ENCODE measurements at places on chromosomes 1 and 21.

GRCh38 chr1:243267914-243268653, 12.2 kb downstream of the SDCCAG8 start:
- DNase-seq = no peak

DNA sequence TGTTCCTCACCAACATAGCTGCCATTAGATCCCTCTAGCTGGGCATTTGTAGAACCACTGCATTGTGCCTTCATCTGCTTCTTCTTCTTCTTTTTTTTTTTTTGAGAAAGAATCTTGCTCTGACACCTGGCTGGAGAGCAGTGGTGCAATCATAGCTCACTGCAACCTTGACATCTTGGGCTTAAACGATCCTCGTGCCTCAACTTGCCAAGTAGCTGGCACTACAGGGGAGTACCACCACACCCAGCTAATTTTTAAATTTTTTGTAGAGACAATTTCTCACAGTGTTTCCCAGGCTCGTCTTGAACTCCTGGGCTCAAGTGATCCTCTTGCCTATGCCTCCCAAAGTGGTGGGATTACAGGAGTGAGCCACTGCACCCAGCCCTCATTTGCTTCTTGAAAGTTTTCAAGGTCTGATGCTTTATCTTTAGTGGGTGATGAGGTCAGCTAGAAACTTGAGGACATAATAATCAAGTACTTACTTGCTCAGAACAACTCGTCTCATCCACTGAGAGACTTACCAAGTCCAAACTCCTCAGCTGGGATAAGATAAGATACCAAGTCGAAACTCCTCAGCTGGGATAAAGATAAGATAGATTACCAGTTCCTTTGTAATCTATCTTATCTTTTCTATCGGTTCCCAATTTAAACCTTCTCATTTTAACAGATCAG, 71.5 kb downstream of the MACF1 start:
- DNase-seq = no peak

GRCh38 chr21:35226328-35226727, 177.2 kb upstream of the RUNX1 start:
- DNase-seq = no peak

DNA sequence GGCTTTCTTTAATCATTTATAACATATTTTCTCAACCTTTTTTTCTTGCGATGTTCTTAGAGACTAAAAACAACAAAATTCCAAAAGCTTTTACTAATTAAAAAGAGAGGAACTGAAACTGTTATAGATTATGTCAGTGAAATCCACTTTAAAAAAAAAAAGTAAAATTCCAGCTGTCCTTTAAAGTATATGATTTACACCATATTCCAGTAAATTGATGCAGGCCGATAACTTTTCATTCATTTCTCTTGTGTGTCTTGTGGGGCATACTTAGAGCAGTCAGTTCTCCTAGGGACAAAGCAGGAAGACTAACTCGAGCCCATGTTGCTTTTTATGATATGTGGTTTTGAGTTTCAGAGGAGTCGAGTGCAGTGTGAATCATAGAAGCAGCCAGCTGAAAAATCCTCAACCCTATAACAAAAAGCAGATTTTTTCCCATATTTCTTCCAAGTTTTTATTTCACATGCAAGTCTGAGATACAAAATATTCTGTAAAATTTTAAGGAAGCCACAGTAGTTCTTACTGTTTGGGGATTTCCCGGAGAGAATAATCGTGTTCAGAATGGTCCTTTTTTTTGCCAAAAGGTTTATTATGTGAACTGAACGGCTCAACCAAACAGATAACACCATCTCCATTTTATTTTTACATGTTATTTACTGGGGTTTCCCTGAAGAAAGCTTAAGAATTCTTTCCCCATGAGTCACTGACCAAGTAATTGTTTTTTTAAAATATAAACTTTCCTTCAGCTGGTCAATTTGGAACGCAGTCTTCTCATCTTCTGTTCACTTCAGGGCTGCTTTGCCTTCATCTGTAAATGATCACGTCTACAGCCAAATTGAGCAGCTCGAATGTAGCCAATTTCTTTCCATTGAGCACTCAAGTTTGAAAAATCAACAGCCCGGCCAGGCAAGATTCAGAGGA, 77.0 kb upstream of the C1orf105 start:
- DNase-seq = no peak

GRCh38 chr1:119320100-119320499, 48.5 kb upstream of the HAO2 start:
- DNase-seq = no peak

DNA sequence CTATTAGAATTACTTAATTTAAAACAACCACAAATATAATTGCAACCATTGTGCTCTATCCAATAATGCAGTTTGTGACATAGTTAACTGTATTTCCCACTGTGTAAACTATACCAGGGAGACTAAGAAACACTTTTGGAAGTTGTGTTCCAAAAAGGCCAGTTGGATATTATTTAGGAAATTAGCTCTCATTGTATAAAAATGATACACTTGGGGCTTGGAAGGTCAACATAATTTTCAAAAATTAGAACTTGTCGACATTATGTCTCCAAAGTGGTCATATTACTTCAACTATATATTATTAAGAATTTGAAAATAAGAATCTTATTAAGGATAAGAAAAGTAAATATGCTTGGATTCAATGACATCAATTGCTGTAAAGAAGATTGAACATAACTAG, 876.6 kb downstream of the MRPL39 start:
- DNase-seq = no peak

GRCh38 chr1:151720125-151720524, 1.2 kb upstream of the RIIAD1 start:
- DNase-seq = no peak

DNA sequence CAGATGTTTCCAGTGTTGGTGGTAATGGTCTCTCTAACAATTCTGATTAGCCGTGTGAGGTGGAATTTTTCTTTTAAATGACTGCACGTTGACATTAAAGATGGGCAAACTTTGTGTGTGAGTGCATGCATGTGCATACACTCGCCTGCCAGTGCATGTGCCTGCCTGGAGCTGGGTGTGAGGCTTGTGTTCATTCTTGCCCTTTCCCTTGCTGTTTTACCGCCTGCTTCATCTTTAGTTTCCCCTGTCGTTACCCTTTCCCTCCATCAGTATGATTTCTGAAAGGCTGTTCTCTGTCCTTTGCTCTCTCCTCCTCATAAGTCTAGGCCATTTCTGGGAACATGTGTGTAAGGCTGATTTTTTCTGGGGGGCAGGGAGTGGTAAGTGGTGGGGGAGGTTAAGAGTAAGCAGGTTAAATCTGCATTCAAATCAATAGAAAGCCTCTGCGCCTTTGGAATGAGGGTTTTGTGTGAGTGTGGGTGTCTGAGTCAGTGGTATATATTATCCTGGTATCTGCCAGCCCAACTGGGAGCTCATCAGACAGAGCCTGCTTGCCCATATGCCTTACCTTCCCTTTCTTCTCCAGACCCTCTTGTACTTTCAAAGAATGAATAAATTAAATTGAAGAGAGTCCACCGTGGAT, 112.5 kb downstream of the PBX1 start:
- no peak for DNase-seq

DNA sequence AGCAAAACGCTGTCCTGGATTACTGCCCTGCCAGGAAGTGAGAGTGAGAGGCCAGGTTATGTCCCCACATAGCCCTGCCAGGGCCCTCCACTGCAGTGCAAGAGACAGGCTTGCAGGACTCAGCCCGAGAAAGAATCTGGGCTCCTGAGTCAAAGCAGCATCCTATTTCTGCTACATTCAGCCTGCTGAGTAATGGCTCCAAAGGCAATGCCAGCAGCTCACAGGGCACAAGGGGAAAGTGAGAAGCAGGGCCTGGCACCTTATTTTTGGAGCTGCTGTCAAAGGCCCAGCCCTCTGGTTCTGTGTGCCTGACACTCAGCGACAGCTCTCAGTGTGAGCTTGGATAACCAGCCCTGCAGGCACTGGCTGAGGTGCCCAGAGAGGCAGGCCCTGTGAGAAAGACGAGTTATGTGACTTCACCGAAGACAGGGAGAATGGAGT, 83.9 kb downstream of the DTL start:
- DNase-seq = no peak

DNA sequence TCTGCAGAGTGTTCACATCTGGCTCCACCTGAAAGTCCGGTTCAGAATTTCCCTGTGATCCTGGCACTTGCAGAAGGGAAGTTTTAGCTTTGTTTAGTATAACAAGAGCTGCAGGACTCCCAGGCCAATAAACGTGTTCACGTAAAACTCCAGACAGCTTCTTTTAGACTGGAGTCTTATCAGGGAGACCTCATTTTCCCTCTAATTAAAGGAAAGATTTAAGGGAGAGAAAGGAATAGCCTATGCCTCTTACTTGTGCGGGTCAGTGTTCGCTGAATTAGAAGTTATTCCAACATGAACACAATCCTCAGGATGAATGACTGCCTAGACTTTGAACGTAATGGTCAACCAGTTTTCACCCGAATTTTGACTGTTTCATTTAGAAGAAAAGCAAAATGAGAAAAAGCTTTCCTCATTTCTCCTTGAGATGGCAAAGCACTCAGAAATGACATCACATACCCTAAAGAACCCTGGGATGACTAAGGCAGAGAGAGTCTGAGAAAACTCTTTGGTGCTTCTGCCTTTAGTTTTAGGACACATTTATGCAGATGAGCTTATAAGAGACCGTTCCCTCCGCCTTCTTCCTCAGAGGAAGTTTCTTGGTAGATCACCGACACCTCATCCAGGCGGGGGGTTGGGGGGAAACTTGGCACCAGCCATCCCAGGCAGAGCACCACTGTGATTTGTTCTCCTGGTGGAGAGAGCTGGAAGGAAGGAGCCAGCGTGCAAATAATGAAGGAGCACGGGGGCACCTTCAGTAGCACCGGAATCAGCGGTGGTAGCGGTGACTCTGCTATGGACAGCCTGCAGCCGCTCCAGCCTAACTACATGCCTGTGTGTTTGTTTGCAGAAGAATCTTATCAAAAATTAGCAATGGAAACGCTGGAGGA, 202.1 kb upstream of the SGIP1 start:
- peak; percentile 59 for DNase-seq

GRCh38 chr1:78052685-78053405, 7.1 kb downstream of the GIPC2 start:
- no peak for DNase-seq

- no peak for DNase-seq
These were observed 238.2 kb downstream of the NFIA start for GRCh38 chr1:61320575-61320974.

DNA sequence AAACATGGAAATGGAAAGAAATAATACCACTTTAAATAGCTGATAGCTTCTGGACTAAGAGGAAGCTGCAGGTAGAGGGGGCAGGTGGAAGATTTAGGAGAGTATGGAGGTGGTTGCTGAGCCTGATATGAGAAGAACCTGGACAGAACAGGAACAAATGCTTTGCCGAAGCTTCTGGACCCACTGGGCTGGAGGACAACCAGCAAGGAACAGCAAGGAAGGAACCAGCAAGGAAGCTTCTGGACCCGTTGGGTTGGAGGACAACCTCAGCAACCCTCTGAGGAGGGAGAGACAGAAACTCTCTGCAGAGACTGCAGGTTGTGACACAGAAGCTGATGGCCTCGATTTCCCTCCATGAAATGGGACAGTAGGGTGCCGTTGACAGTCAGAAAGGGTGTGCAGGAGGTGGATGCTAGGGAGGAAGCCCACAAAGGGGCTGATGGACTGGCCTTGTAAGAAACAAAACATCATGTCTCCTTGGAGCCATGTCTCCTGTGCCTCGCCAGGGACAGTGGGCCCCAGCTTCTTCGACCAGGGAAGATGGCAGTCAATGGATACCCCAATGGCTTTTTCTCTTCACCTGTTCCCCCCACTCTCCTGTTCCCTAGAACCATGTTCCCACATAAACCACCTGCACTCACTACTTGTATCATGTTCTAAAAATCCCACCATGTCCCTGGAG, 8.3 kb upstream of the WNT3A start:
- no peak for DNase-seq

- no peak for DNase-seq
These were observed 850 bp downstream of the SESN2 start for GRCh38 chr1:28259934-28260802.

DNA sequence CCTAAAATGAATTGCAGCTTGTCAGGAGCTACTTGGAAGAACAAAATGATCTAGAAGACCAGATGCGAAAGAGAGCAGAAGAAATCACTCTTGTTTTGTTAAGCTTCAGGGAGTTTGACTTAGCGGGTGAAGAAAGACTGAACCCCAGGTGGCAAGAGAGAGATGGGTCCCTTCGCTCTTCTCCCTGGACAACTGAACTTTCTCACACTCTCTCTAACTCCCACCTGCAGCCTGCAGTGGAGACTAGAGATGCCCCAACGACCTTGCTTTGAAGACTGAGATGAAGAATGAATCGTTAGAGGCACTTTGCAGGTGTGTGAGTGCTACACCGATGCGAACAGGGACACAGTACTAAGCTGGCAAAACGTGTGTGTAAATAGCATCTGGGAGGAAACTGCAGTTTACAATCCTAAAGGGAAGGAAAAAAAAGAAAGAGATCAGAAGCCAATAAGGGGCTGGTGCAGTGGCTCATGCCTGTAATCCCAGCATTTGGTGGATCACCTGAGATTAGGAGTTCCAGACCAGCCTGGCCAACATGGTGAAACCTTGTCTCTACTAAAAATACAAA, 64.5 kb upstream of the LYST start:
- no peak for DNase-seq

- no peak for DNase-seq
These were observed 125.0 kb downstream of the LYPLAL1 start for GRCh38 chr1:219298571-219299148.

- no peak for DNase-seq
These were observed 31.5 kb downstream of the COL18A1 start for GRCh38 chr21:45436351-45437065.

DNA sequence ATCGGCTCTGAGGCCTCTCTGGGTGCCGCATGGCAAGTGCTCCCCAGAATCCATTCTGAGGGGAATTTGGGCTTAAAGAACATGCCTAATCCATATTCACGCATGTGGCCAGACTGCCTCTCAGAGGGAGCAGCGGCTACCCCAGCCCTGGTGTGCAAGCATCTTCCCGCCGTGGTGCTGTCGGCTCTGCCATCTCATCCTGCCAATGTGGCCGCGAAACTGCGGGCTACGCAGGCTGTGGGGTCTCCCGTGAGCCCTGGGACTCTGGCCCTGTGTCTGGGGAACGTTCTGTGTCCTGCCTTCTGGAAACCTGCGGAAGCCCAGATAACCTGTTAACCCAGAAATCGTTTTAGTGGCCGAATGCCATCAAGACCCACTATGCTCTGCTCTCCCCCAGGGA, 60.7 kb downstream of the SLC19A1 start:
- no peak for DNase-seq

DNA sequence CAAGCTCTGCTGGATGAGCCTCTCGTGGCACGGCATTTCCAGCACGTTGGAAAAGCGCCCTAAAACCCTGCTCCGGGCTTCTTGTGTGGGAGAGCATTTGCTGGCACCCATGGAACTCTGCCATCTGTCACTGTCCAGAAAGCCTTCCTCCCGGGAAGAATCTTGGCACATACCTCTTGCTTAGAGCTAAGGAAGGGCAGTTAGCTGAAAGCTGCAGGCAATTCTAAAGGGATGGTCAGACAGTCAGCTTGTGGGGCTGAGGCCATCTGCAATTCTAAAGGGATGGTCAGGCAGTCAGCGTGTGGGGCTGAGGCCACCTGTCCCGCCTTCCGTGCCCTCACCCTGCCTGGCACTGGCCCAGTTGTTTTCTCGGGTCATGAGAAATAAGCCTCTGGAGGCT, 139.0 kb upstream of the TMEM51 start:
- no peak for DNase-seq

- DNase-seq = no peak
These were observed 151.8 kb downstream of the TENT5C start for GRCh38 chr1:117757668-117758067.

GRCh38 chr1:36156329-36157114, 562 bp downstream of the MAP7D1 start:
- DNase-seq = no peak
